Stimulated activated CD4-positive, alpha-beta T cell treated with anti-CD3 and anti-CD28 coated beads, Interleukin-15, amount 100 ng/mL, for 24 hours (primary cell): ENCODE measurements at places on chromosomes 11 and 22.

DNA sequence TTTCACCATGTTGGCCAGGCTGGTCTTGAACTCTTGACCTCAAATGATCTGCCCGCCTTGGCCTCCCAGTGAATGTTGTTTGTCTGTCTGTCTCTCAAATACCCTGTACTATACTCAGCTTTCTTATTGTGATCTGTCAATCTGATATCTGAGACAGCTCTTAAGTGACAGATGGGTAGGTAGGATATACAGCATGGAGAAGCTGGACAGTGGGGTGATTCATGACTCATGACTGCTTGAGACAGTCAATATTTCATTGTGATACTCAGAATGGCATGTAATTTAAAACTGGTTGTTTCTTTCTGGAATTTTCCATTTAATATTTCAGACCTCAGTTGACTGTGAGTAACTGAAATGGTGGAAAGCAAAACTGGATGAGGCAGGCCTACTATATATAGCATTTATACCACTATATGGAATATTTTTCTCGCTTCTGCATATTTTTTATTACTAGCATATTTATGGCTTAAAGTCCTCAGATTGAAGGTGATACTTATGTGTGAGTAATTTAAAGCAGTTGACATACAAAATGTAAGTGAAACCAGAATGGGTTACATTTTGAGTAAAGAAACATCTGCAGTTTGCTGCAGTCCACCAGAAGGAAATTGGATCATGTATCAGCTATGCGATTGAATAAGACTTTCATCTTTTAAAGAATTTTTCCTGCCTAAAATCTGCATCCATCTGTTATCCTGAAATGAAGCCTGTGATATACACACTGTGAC is 22.3 kb downstream of the ARHGAP42 start:
- no peak for DNase-seq

GRCh38 chr22:35893698-35894097 is 134.9 kb downstream of the RBFOX2 start:
- DNase-seq, result no peak

DNA sequence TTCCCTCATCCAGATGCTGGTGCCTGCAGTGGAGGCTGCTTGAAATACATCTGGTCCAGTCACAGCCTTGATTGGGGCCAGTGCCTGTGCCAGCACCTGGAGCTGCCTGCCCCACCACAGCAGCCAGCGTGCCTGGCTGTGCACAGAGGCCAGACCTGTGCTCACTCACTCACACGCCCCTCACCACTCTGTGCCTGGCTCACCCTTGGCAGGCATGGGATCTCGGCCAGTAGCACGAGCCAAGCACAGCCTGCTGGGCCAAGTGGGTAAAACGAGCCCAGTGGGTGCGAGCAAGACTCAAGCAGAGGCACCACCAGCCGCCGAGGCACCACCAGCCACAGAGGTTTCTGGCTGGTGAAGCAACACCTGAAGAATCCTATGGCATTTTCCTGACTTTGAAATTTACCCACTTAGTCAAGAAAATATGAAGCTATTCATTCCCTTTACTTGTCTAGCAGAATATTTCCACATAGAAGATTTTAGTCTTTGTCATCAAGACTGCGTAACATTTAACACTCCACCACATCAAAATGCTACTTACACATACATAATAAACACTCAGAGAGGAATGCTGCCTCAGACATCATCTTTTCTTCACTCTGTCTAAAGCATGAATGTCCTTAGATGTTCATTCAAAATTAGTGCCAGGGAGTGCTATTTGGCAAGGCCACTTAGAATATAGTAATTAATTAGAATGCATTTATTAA is 424.3 kb upstream of the FAT3 start:
- no peak for DNase-seq

- DNase-seq, result no peak
These were observed 4.5 kb downstream of the FHIP1B start for GRCh38 chr11:6229911-6230310.

- DNase-seq, result no peak
These were observed 27.8 kb downstream of the MYH9 start for GRCh38 chr22:36360011-36360410.

DNA sequence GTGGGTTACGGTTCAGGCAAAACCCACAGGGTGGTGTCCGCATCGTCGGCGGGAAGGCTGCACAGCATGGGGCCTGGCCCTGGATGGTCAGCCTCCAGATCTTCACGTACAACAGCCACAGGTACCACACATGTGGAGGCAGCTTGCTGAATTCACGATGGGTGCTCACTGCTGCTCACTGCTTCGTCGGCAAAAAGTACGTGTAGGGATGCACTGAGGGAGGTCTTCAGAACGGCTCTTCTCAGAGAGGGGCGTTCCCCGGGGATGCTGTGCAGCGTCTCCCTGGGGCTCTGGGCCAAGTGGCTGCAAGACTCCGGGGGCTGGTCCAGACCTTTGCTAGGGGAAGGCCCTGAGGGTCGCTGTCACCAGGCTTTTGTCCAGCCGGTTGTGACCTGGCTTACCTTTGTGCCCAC is 1.3 kb downstream of the ACR start:
- DNase-seq, result no peak

- no peak for DNase-seq
These were observed 36.0 kb downstream of the SYT13 start for GRCh38 chr11:45250035-45250718.

GRCh38 chr11:114317787-114318137 is 21.6 kb downstream of the NNMT start:
- DNase-seq, result no peak

DNA sequence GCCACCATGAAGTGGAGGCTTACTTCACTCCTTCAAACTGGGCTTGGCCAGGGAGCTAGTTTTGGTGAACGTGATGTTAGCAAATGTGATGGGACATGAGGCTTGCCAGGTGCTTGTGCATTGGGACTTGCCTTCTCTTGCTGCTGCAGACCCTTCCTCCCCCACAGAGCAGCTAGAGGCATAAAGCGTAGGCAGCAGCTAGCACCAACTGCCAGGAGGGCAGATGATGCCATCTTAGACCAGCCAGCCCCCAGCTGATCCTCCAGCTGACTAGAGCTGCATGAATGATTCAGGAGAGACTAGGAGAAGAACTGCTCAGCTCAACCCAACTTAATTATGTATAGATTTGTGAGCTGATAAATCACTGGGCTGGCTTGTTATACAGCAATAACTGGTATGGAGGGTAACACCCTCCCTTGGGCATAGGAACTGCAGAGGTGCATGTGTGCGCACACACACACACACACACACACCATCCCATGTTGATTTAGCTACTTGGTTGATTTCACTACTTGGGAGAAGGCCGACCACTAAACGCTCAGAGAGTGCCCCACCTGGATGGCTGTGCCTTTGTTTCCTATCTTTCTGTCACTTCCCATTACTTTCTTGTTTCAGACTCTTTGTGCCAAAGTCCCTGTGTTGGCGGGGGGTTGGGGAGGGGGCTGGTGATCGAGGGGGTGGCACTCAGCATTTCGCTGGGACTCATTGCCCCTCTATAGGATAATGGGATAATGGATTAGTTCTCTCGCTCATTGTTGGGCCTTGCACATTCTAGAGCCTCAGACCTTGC is 202.8 kb downstream of the ADAMTS15 start:
- no peak for DNase-seq

DNA sequence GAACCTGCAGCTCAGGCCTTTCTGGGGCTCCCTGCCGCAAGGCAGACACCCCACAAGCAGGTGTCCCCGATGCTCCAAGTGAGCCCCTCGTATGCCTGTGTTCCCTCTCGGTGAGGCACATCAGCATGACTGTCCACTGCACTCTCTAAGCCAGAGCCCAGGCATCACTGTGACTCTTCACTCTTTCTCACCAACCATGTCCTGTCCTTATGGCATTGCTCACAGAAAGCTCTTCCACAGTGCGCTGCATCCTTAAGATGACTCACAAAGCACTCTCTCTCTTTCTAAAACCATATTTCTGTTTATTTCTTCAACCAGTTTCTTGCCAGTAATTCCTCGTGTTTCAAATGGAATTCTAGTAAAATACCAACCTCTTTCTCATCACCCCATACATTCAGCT is 18.1 kb downstream of the GAB4 start:
- DNase-seq, result no peak

- DNase-seq, result no peak
These were observed 8.8 kb downstream of the POU2F3 start for GRCh38 chr11:120248551-120249278.

DNA sequence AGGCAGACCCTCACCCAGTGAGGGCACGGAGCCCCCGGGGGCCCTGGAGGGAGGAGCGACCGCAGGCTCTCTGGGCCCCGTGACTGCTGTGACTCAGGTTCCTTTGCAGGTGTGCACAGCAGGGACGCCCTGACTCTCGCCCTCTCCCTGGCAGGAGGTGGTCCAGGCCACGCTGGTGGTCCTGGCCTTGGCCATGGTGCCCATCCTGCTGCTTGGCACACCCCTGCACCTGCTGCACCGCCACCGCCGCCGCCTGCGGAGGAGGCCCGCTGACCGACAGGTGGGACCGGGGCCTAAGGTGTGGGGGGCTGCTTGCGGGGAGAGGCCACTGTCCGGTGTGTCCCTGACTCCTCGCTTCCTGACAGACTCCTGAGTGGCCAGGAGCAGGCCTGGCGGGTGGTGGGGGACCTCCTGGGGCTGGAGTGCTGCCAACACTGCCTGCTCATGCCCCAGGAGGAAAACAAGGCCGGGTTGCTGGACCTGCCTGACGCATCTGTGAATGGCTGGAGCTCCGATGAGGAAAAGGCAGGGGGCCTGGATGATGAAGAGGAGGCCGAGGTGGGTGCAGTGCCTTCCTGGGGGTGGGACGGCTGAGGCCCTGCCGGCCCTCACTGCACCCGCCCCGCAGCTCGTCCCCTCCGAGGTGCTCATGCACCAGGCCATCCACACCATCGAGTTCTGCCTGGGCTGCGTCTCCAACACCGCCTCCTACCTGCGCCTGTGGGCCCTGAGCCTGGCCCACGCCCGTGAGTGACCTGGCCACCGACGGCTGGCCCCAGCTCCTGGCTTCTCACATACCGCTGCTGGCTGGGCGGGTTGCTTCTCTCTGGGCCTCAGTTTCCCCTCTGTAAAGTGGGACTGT is 10.9 kb downstream of the TCIRG1 start:
- no peak for DNase-seq

DNA sequence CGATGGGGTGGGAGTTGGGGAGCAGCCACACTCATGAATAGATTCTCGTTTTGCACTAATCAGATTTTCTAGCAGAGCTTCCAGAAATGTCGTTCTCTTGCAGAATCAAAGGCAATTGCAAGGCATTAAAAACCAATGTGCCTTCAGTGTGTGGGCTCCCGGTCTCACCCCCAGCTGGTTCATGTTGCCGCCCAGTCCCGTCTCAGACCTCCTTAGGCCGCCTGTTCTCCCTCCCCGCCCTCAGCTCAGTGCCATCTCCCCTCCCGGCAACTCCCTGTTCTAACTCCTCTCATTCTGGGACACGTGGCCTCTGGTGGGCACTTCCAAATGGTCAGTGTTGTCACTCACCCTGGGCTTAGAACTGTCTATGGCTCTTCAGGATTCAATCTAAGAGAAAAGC is 42.5 kb upstream of the SMIM38 start:
- DNase-seq, result no peak
